ENCODE measurements at places on chromosomes 3 and 15.
A peak's percentile ranks its signal among the peaks of the same experiment; 100 is the strongest.

- DNase-seq = peak; percentile 55
These were observed 519 bp downstream of the ABHD6 start for GRCh38 chr3:58237941-58238681.

- no peak for DNase-seq
These were observed 58.2 kb downstream of the PHLDB2 start for GRCh38 chr3:111917300-111917699.

DNA sequence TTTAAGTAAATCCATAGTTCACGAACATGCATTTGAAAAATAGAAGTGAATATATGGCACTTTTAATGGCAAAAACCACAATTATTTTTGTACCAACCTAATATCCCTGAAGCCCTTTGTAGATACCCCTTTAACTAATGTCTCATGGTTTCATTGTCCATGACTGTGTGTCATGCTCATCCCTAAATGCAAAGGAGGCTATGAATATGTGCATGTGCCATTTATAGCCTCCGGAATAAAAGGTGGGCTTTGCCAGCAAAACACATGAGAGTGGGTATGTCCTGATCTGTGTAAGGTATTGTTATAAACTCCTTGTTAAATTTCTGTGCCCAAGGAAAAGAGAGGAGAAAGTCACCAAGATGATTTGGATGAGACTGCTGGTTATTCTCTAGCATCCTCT lies 20.5 kb upstream of the SOX14 start:
- DNase-seq = no peak

- no peak for DNase-seq
These were observed 141.1 kb upstream of the PTPRG start for GRCh38 chr3:61420136-61420759.

- no peak for DNase-seq
These were observed 17.9 kb downstream of the TERC start for GRCh38 chr3:169746924-169747323.

DNA sequence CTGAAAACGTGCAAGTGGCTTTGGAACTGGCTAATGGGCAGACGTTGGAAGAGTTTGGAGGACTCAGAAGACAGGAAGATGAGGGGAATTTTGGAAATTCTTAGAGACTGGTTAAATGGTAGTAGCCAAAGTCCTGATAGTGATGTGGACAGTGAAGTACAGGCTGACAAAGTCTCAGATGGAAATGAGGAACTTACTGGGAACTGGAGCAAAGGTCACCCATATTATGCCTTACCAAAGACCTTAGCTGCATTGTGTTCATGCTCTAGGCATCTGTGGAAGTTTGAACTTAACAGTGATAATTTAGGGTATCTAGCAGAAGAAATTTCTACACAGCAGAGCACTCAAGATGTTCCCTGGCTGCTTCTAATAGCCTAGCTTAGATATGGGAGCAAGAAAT lies 28.6 kb upstream of the SERPINI2 start:
- DNase-seq = no peak

- DNase-seq = peak; percentile 60
These were observed 11.3 kb upstream of the RPL39L start for GRCh38 chr3:187150599-187150998.

DNA sequence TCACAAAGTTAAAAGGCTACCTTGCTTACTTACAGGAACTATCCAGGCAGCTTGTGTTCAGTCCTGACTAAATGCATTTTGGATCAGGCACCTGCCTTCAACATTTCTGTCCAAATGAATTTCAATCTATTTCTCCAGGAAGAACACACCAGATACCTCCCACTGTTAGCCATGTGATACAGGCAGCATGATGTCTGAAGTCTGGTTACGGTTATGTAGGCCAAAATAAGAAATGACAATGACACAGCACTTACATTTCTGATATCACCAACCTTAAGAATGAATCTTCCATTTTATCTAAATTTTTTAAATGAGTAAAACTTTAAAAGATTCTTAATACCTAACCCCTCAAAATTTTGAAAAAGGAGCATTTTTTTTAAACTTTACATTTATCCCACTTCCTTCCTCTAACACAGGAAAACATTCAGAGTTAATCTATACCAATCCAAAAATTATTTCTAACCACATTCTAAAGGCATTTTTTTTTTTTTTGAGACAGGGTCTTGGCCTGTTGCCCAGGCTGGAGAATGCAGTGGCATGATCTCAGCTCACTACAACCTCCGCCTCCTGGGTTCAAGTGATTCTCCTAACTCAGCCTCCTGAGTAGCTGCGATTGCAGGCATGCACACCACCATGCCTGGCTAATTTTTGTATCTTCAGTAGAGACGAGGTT lies at the start of gene MAP4:
Gene MAP4 (minus strand): TSS at position 116 of the 673 bp plus-strand sequence. CDS start 17,556 bp downstream, outside the sequence.
- DNase-seq = no peak

GRCh38 chr15:47473832-47474231 lies 243.5 kb upstream of the SEMA6D start:
- no peak for DNase-seq

DNA sequence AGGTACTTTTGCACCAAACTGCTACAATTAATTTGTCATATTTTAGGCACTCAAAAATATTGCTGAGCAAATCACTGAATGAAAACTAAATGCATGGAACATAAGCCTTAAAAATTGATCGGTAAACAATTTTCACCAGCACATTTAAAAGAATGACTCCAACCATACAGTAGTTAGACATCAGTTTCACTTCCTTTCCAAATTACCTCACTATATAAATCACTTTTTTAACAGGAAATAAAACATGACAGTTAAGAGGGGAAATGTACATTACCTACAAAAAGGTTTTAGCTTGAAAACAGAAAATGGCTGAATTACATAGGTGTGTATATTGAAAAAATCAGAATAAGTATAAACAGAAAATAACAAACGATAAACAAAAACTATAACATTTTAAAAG lies 108.4 kb downstream of the SERPINI1 start:
- DNase-seq = no peak

GRCh38 chr15:71957026-71957425 lies 146.7 kb downstream of the NR2E3 start:
- no peak for DNase-seq

DNA sequence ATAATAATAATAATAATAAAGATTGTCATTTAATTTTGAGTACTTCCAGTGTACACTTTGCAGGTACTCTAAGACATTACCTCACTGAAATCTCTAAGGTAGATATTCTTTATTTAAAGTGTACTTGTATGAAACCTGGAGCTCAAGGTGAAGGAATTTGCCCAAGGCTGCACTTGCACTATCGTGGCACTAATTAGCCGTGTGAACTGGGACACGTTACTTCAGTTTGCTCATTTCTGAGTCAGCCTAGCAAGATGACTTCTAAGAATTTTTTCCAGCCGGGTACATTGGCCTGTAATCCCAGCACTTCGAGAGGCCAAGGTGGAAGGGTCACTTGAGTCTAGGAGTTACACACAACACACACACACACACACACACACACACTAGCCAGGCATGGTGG lies 33.5 kb downstream of the MLH1 start:
- no peak for DNase-seq

DNA sequence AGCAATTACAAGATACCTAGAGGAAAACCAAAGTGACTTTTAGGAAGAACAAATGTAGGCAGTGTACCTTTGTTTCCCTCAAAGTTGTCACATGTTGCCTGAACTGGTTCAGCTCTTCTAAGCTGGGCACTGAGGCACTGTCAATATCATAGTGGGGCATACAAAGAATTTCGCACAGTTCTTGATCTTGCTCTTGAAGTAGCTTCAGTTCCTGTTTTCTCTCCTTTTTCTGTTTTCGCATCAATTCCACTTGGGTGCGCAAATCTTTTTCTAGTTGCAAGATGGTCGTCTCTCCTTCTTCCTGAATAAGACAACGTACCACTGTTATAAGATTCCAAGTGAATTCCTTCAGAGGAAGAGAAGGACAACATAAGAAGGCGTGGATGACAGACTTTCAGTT lies 12.7 kb downstream of the PRC1 start:
- DNase-seq = no peak

- no peak for DNase-seq
These were observed 39.3 kb downstream of the P3H2 start for GRCh38 chr3:190081389-190081788.

DNA sequence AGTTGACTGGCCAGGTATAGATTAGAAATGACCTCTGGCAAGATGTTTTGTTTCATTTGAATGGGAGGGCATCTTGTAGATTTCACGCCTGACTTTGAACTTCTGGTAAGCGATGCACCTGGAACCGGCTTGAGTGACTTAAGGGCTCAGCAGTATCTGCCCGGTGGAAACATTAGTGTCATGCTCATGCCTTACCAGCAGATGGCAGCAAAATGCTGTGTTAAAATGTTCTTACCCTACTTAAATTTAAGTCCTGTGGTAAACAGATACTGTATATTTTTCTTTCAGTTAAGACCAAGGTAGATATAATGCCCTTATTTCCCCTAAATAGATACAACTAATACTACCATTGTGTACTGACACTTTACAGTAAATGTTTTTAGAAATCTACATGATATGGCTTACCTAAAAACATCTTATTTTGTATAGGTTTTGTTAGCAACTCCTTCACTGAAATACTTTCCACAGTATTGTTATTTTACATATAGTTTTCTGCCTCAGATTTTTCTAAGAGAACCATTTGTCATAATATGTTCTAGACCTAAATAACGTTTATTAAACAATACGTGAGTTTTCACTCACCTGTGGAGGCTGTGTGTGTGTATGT lies 25.5 kb downstream of the ASB7 start:
- DNase-seq = peak; percentile 62

- no peak for DNase-seq
These were observed 82.0 kb upstream of the PDZRN3 start for GRCh38 chr3:73706771-73707170.

- no peak for DNase-seq
These were observed 77.5 kb downstream of the TBC1D5 start for GRCh38 chr3:17664923-17665322.

Data from activated CD8-positive, alpha-beta memory T cell treated with anti-CD3 and anti-CD28 coated beads, Interleukin-2, amount 50 U/mL, for 4 hours (primary cell).